ENCODE measurements at places on chromosomes 6 and 20. TPM values are rescaled to one million over a fixed set of nuclear protein-coding genes. Genes with fewer than 3 reads are reported as not detected.

The CRISP3 gene
- not detected for total RNA-seq

The CST9 gene
- total RNA-seq = not detected

The TRIM31 gene
- total RNA-seq = 0.72 TPM

The SLC32A1 gene
- not detected for total RNA-seq

The DOK5 gene
- total RNA-seq = not detected

The HLA-DOA gene
- total RNA-seq = not detected

The OR2J3 gene
- total RNA-seq = not detected

The REM1 gene
- total RNA-seq = 0.90 TPM

The UNC5CL gene
- 0.65 TPM for total RNA-seq

The ATP6V1G2 gene
- total RNA-seq = 0.93 TPM

The CAP2 gene
- 10.2 TPM for total RNA-seq

The SLC26A8 gene
- 0.07 TPM for total RNA-seq

The BMP7 gene
- 0.63 TPM for total RNA-seq

The TAAR9 gene
- not detected for total RNA-seq

The LSM2 gene
- total RNA-seq = 56.3 TPM

The ZGPAT gene
- total RNA-seq = 30.0 TPM

The ATP9A gene
- total RNA-seq = 15.7 TPM

The ETV7 gene
- 0.08 TPM for total RNA-seq

The CDYL gene
- 20.7 TPM for total RNA-seq

The SAMD5 gene
- total RNA-seq = 0.39 TPM

The LKAAEAR1 gene
- total RNA-seq = 2.4 TPM

The HNF4A gene
- 20.0 TPM for total RNA-seq

The NNAT gene
- not detected for total RNA-seq

The PROKR2 gene
- not detected for total RNA-seq

The TUBB2B gene
- 15.8 TPM for total RNA-seq

The SLC17A2 gene
- total RNA-seq = not detected

The KCNB1 gene
- 3.0 TPM for total RNA-seq
